ENCODE measurements at places on chromosomes 1 and 21. TPM values are rescaled to one million over a fixed set of nuclear protein-coding genes. Genes with fewer than 3 reads are reported as not detected.

GRCh38 chr1:2609319-2610035, 22.9 kb downstream of the PRXL2B start:
- peak; percentile 84 for DNase-seq

Gene PTGER3
- 253 TPM for total RNA-seq

GRCh38 chr1:164601399-164602100, 42.6 kb downstream of the PBX1 start:
- no peak for DNase-seq

Gene PRMT2
- 84.6 TPM for total RNA-seq

- DNase-seq, result no peak
Measured at GRCh38 chr1:112708489-112708888, 1.6 kb upstream of the RHOC start.

- peak; percentile 89 for DNase-seq
Measured at GRCh38 chr1:234970731-234971476, 157.7 kb downstream of the TOMM20 start.

GRCh38 chr1:91864017-91864700, 21.8 kb downstream of the TGFBR3 start:
- DNase-seq, result no peak
